Neural progenitor cell (in vitro differentiated cells): ENCODE measurements at places on chromosomes 6 and 20. TPM values are rescaled to one million over a fixed set of nuclear protein-coding genes. Genes with fewer than 3 reads are reported as not detected.
A peak's percentile ranks its signal among the peaks of the same experiment; 100 is the strongest.

CNPY3 gene
- total RNA-seq, result 38.0 and 65.4 TPM in 2 replicates

DNA sequence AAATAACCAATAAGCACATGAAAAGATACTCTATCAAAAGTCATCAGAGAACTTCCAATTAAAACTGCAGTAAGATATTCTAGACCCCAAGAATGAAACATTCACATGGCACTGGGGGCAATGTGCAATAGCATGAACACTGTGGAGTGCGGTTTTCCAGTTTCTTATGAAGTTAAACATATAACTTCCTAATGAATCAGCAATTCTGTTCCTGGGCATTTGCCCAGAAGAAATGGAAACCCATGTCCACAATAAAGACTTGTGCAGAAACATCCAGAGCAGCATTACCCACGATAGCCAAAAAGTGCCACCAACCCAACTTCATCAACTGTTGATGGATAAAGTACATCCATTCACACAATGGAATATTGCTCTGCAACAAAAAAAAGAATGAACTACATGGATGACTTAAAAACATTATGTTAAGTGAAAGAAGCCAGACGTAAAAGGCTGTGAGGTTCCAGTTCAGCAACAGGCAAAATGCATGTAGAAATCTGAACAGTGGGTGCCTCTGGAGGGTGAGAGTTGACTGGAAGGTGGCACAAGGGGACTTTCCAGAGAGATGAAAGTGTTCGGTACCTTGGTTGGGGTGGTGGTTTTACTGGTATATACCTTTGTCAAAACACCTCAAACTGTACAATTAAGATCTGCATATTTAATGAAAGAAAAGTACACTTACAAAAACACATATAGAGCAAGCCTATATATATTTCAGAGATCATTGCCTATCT is 207.2 kb upstream of the ECI2 start:
- no peak for DNase-seq

- no peak for DNase-seq
Measured at GRCh38 chr6:131382631-131383030, 190.4 kb upstream of the ARG1 start.

GRCh38 chr6:6925391-6926164 is 182.2 kb upstream of the RREB1 start:
- DNase-seq, result no peak

HLA-DRB5 gene
- 2.2 and 3.4 TPM in 2 replicates for total RNA-seq

DNA sequence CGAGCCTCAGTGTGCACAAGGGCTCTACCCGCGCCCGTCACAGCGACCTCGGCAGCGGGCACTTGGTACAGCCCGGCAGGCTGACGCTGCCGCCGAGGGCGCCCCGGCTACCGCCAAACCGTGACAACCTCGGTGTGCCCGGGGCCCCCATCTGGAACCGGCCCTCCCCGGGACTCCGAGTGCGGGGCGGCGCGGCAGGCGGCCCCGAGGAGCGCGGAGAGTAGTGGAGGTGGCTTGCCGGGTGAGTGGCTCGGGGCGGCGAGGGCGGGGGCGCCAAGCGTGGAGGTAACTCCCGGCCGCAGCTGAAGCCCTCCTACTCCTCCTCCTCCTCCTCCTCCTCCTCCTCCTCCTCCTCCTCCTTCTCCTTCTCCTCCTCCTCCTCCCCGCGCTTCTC is at the start of gene ISM1:
TSS of gene ISM1 (plus strand) at position 371 of the 394 bp plus-strand sequence. CDS start 503 bp downstream, outside the sequence.
- peak; percentile 60 for DNase-seq

DNA sequence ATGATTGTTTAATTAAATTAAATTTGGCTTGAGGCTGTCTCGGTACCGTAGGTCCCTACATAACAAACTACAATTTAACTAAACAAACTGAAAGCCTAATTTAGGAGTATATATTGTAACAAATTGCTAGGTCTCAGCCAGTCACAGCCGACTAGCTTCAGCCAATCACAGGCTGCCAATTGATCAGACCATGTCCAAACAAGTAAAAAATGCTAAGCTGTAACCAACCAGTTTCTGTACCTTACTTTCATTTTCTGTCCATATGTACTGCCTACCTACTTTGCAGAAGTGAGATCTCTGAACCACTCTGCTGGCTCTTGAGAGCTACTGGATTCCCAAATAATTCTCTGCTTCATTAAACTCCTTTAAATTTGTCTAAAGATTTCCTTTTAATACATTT is 648.0 kb upstream of the GJE1 start:
- DNase-seq, result no peak

JPH2 gene
- total RNA-seq, result not detected in 2 replicates

HCK gene
- not detected in 2 replicates for total RNA-seq

DNA sequence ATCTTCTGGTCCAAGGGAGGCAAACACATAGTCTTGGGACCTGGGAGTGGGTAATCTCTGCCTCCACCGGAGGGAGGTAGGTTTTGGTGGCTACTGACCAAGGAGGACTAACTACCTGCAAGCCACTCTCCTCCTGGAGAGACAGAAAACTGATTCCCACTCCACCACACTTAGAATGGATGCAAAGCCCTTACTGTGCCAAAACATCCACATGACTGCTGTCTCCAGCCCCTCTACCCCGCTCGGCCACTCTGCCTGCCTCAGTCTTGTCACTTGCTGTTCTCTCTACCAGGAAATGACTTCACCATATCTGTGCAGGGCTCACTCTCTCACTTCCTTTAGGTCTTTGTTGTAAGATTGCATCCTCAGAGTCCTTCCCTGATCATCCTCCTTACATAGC is 129.5 kb upstream of the ARG1 start:
- DNase-seq, result no peak

DNA sequence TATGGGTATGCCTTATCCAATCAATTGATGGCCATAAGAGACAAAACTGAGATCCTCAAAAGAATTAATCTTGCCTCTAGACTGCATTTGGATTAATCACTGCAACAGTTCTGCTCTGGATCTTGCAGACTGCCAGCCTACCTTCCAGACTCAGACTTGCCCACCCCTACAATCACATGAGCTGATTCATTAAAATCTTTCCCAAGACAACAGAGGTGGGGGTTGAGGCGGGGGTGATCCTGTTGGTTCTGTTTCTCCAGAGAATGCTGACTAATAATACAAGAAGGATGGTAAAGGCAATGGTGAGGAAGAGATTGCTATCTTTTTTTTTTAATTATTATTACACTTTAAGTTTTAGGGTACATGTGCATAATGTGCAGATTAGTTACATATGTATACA is 43.7 kb upstream of the MEI4 start:
- no peak for DNase-seq

GRM1 gene
- total RNA-seq, result 0.50 and 0.79 TPM in 2 replicates

ZC3H12D gene
- 0.03 TPM in 1 of 2 replicates, not detected in the other for total RNA-seq

DNA sequence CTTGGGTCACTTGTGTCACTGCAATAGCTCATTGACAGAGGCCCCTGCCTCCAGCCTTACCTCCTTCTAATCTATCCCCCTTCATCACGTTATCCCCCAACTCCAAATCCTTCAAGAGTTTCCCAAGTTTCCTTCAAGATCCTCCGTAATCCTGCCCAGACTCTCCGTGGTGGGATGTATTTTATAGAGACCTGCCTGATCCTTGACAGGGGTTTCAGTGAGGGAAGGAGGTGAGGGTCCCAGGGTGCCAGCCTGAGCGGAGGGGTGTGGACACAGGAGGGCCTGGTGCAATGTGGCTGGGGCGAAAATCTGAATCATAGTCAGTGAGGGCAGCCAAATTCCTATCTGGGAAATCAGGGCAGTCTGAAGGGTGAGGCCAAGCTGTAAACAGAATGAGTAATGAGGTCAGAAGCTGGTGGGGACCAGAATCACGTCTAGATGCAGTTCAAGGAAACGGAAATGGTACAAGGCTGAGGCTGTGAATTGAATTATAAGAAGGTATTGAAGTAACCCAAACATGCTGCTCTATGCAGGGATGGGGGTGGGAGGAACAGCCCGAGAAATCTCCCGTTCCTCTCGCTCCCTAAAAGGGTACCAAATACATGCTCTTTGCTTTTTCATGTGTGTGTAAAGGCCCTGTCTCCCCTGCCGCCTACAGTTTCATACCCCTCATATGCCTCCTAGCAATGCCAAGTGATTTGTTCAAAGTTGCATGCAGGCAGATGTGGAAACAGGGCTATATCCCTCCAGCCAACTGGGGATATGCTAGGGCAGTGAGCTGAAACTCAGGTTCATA is 35.4 kb upstream of the PIM1 start:
- DNase-seq, result no peak

DNA sequence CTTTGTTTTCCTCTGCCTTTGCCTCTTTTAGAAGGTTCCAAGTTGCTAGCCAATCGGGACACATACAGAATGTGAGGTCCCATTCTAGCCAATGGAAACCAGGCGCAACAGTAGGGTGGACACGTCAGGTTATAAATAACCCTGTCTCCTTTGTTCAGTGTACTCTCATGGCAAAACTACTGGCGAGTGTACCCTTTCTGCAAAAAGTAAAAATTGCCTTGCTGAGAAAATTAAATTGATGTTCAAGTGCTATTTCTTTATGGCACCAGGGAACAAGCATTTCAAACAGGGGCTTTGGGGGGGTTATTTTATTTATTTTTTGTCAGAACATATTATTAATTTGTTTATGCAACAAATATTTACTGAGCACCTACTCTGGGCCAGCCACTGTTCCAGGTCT is 123.6 kb upstream of the SRSF6 start:
- no peak for DNase-seq

- no peak for DNase-seq
Measured at GRCh38 chr6:167098825-167099225, 24.1 kb upstream of the CCR6 start.

DNA sequence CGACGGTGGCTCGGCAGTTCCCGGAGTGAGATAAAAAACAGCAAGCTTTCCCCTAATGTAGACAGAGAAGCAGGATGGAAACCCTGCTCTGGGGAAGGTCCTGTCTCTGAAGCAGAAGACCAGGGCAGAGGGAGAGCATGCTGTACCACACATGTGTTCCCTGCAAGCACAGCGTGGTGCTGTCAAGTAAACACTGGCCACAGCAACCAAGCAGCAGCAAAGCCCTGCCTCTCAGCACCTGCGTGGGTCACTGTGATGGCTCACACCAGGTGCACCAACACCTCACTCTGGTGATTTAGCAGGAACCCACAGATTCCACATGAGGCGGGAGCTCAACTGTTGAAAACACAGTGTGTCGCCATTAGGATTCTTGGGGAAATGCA is 65.2 kb upstream of the TXNDC5 start:
- no peak for DNase-seq

DNA sequence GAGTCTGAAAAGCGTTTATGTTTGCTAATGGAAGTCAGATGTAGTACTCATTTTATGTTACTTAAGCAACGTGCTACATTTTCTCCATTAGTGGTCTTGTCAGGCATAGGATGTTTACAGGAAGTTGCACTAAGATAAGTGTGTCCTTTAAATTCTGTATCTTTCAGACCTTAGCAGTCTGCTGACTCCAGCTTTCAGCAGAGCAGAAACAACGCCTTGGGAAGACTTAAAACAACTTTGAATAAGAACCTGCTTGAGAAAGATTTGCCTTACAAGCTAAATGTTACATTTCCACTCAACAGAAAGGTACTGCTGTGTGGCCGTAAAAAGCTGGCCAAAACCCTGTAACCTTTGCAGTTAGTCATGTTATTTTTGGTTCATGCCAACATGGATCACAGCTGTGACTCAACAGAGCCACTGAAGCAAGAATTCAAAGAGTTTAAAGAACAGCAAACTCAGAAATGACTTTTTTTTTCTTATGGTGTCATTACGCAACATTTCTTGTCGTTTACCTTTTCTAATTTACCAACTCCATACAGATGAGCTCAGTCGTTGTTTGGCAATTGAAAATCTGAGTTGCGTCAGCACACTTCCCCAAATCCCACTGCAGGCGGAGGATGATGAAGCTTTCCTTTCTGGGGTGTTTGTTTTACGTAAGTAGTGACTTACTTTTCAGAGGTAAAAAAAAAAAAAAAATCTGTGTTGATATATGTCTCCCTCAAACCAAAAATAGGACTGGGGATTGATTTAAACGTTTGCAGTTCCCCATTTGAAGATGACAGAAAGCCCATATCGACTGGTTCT is 27.9 kb upstream of the BMP6 start:
- DNase-seq, result no peak

- DNase-seq, result no peak
Measured at GRCh38 chr6:127299522-127300240, 33.0 kb downstream of the RNF146 start.

GRCh38 chr6:10395704-10396546 is 18.9 kb downstream of the TFAP2A start:
- DNase-seq, result peak; percentile 49
